Panc1 (cell line): ENCODE measurements at places on chromosomes 5 and 9.

DNA sequence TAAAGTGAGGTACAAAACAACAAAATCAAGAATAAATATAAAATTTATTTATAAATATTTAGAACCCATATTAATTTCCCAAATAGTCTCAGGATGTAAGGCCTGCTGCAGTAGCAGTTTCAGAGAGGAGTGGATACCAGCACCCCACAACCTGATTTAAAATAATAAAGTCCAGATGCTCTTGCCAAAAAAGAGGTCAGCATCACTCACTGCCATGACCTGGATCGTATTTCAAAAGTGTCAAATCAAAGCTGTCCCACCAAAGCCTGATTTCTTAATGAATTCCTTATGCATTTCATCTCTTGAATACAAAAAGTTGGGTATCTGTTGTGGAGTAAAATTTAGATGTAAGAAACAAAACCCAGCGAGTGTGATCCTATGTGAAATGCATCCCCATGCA is 58.0 kb upstream of the ROR2 start:
- DNase-seq, result no peak

DNA sequence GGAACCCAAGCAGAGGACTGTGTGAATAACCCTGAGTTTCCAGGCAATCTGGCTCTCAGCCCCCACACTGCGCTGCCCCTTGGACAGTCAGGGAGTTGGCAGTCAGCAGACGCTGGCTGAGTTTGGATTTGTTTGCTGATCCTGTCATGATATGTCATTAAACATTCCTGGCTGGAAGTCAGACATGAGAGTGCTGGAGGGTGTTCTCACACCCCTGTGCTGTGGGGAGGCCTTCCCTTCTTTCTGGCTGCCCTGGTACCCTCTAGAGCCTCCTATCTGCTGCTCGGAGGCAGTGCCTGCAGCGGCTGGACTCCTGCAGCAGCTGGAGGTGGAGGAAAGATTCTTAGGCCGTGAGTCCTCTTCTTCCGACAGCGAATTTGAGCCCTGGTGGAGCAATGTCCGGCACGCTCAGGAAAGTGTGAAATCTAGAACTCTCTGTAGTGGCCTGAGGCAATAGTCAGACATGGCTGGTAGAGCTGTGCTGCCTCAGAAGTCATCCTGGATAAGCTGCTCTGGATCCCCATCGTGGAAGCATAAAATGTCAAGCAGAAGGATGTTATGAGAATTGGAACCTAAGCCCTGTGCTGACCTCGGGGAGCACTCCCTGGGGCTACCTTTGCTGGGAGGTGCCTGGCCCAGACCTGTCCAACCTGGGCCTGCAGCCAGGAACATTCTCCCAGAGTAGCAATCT is 72.0 kb downstream of the PDE8B start:
- no peak for DNase-seq

GRCh38 chr5:43730832-43731342 is 127.9 kb downstream of the NNT start:
- DNase-seq, result no peak

- no peak for DNase-seq
Measured at GRCh38 chr5:34009610-34010009, 1.8 kb upstream of the AMACR start.

GRCh38 chr5:1771149-1772065 is 28.2 kb downstream of the MRPL36 start:
- no peak for DNase-seq
